AG04450 (cell line): ENCODE measurements at places on chromosomes 2 and 18. TPM values are rescaled to one million over a fixed set of nuclear protein-coding genes. Genes with fewer than 3 reads are reported as not detected.

The BOK gene
- polyA plus RNA-seq, result 18.6 and 28.0 TPM in 2 replicates

- DNase-seq, result no peak
Measured at GRCh38 chr2:130896813-130897212, 60.1 kb downstream of the ARHGEF4 start.

DNA sequence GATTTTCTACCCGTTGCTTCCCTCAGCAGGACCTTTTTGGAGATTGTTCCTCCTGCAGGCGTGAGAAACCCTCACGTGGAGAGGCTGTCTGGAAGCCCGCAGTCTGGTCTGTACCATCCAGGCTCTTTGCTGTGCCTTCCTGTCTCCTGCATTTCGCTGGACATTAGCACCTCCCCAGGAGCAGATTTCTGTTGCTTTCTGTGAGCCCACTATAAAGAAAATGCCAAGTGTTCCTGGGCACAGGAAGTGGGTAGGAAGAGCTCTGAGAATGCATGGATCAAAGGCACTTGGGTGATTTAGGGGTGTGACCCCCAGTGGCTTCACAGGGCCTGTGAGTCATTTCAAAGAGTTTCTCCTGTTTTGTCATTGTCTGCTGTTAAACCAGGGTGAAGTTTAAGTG lies 27.3 kb downstream of the SPTBN1 start:
- no peak for DNase-seq

- no peak for DNase-seq
Measured at GRCh38 chr2:112821142-112821541, 15.4 kb downstream of the IL1B start.

DNA sequence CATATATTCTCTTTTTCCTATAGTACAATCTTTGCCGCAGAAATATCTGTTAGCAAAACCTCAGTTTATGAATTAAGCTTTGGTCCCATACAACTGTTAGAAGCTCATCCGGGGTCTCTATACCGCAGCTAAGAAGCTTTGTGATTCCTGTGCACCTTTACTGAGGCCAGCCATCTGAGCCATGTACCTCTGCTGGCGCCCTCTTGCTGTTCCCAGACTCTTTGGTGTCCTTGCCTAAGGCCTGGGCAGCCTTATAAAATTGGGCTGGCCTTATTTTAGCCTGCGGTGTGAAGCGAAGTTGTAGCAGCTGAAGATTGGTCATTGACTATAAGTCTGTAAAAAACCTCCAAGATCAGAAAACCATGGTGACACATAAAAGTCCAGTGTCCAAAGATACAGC lies 1135.1 kb upstream of the CHAC2 start:
- DNase-seq, result no peak
